ENCODE measurements at places on chromosomes 7 and 10.
A peak's percentile ranks its signal among the peaks of the same experiment; 100 is the strongest.

DNA sequence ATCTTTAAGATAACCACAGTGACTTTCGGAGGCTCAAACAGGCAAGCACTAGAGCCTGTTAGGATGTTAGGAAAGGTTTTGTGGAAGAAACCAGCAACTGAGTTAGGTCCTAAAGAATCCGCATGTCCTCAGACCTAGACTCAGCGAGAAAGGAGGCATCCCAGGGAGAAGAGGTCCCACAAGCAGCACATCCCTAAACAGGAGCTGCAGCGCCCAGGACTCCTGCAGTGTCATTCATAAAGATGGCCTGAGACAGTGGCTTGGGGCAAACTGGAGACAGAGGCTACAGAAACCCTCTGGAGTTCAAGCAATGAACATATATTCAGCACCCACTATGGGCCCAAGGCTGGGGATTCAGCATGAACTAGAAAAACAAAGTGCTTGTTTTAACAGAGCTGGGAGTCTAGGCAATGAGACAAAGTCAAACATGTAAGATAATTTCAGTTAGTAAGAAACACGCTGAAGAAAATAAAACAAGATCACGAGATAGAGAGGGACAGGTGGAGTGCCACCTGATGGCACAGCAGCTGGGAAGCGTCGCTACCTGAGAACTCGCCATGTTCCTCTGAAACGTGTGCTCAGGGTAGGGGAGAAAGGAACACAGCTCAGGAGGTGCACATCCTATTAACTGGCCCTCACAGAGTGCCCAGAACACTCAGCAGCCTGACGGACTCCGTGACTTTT lies 48.1 kb downstream of the PARD3 start:
- no peak for DNase-seq

DNA sequence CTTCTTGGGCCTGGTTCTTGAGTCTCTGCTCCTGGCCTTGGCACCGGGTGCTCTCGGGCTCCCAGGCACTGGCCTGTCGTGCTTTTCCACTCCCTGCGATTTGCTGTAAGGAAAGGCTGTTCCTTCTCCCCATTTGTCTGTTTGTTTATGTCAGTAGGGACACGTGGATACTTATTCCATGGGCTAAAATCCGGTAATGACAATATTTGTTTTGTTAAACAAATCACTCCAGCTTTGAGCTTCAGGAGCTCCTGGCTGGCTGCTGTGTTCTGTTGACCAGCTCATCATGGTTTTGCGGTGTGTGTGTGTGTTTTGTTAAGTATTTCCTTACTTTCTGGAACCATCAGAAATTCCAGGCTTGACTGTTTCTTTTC lies 17.5 kb upstream of the JAKMIP3 start:
- no peak for DNase-seq

GRCh38 chr7:121574109-121574508 lies 178.0 kb upstream of the FAM3C start:
- no peak for DNase-seq

DNA sequence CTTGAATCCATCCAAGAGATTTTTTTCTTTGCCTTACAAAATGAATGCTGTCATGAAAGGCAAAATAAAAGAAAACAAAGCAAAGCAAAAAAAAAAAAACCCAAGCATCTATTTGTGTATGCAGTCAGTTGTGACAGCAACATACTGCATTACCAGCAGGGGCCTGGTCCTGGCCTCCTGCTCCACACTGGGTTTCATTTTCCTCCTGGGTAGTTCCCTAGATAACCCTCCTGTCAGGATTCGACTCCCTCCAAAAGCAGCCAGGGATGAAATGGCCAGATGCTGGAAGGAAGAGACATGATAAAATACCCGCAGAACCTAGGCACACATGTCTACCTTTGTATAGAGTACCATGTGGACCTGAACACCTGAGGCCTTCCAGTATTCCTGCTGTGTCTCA lies 148.6 kb downstream of the NRCAM start:
- DNase-seq = no peak

- DNase-seq = no peak
These were observed 1.0 kb downstream of the POLM start for GRCh38 chr7:44081266-44081748.

DNA sequence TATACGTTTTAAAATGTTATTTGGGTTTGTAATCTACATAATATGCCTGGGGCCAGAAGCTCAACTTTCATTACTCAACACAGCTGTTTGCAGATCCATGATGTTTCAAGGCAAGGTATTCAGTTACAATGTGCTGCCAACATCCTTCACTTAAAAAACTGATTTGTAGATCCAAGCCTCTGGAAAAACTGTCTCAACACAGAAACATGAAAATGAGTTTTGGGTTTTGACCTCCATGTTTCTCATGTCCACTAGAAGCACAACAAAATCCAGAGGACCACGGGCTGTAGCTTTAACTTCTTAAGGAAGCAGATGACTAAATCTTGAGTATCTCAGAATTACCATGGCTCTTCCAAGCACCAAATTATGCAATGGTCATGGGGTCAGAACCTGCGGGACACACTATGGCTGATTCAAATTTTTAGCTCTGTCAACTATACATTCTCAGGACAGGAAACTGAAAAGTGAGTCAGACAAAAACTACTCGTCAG lies 247.1 kb upstream of the GRB10 start:
- DNase-seq = no peak

DNA sequence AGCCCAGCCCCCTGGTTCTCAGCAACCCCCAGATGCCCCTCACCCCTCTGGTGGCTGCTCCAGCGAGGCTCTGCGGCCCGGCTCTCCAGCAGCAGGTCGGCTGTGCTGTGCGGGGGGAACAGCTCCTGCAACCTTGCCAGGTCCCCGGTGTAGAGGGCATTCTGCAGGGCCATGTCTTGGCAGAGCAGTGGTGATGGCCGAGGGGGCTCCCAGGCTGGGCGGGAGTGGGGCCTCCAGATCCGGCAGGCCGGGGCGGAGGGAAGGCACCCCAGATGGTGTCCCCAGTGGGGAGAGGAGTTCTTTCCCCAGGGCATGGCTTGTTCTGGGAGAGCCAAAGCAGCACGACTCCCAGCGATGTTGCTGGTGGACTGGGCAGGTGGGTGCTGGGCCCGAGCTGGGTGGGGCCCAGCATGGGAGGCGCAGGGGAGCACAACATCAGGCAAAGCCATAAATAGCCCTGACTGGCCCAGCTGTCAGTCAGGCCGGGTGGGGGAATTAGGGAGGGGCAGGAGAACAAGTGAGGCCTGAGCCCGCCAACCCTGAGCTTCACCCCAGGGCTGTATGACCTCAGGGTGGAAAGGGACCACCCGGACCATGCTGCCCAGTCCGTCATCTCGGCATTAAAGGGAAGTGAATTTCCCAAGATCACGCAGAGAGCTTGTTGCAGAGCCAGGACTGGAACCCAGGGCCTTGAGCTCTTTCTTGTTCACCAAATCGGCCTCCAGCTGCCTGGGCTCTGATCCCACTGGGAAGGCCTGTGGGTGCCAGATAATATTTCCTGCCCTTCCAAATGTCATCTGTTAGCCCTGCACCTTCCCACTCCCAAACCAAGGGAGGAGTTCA lies 580 bp upstream of the ASB10 start:
- DNase-seq = no peak

DNA sequence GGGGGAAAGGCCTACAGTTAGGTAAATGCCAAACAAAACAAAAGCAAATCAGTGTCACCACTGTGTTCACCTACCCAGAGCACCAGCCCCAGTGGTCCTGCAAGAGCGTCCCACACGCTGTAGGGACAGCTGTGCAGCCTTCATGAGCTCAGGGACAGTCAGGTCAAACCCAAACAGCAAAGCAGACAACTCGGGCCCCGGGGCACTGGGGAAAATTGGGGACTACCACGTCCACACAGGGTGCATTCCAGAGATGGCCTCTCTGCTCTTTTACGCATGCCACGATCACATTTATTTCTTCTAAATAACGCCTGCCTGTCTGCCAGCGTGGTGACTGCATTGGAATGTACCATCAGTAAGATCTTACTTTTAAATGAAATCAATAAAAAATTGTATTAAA lies 21.7 kb downstream of the EBF3 start:
- DNase-seq = no peak

GRCh38 chr7:142461437-142461836 lies 203.6 kb upstream of the PRSS58 start:
- no peak for DNase-seq

- no peak for DNase-seq
These were observed 7.1 kb downstream of the CAMK2G start for GRCh38 chr10:73867126-73867807.

GRCh38 chr7:131967216-131967730 lies 410.8 kb upstream of the PODXL start:
- DNase-seq = no peak

DNA sequence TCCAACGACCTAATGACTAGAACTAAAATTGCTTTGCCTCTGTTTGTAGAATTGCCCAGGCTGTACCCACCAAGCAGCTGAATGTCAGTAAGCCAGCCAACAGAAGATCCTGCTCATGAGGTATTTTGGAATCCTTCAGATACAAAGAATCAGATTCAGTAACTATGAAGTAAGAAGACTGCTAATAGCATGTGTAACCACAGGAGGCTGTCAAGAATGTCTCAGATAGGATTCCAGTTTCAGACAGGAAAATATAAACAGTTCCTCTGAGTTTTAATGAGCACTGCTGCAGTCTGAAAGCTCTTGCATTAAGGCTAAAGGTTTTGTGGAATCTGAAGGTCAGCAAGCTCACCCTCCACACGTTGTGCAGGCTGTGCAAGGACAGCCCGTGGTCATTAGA lies 112.6 kb upstream of the ADAM12 start:
- DNase-seq = no peak

DNA sequence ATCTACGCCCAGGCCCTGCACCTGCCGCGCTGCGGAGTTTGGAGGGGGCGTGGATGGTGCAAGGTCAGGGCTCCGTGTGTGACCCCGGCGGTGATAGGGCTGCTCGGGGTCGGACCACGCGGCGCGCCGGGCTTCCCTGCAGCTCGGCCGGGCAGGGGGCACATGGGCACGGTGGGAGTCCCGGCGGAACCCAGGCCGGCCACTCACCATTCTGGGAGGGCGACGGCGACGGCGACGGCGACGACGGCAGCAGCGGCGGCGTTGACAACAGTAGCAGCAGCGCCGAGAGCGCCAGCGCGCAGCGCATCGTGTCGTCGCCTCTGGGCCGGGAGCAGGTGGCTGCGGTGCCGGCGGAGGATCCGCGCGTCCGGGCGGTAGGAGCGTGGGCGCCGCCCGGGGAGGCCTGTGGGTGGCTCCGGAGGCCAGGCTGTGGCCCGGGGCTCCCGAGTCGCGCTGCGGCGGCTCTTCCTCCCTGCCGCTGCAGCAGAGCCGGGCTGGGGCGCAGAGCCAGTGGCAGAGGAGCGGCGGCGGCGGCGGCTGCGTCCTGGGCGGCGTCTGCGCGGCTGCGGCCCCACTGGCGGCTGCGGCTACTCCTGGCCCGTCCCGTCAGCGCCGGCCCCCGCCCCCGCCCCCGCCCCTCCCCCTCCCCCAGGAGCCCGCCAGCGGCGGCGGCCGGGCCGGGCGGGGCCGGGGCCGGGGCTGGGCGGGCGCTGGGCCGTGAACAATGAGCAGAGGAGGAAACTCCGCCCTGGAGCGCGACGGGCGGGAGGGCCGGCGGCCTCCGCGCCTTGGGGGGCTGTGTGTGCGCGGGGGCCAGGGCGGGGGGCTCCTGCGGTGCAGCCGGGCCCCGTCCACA lies at the start of gene PODXL:
Gene PODXL (minus strand): TSS at position 576 of the 856 bp plus-strand sequence. CDS start 269 bp downstream, at position 307.
- peak; percentile 13 for DNase-seq

DNA sequence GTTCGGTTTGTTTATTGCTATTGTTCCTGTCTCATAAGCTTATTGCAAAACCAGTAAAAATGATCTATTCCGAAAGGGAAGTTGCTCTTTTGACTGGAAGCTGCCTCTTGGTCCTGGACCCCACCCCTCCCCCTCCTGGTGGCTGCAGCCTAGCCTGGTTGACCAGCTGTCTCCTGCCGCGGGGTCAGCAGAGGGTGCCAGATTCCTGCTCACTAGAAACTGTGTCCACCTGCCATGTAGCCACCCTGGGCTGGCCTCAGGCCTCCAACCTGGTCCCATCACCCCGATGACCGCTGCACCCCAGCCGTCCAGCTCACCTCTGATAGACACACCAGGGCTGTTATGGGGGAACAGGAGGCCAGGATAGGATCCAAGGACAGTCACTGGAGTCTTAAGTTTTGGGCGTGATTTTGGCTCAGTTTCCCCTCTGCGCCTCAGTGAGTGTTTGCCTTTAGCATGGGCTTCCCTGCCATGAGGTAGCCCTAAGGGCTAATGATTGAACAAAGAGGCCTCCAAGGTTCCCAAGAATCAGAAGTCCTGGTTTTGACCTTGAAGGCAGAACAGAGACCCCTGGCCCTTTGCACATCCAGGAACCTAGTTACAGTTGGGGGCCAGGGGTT lies 32.9 kb upstream of the SLF2 start:
- no peak for DNase-seq

GRCh38 chr7:75879771-75880184 lies 944 bp downstream of the RHBDD2 start:
- no peak for DNase-seq

DNA sequence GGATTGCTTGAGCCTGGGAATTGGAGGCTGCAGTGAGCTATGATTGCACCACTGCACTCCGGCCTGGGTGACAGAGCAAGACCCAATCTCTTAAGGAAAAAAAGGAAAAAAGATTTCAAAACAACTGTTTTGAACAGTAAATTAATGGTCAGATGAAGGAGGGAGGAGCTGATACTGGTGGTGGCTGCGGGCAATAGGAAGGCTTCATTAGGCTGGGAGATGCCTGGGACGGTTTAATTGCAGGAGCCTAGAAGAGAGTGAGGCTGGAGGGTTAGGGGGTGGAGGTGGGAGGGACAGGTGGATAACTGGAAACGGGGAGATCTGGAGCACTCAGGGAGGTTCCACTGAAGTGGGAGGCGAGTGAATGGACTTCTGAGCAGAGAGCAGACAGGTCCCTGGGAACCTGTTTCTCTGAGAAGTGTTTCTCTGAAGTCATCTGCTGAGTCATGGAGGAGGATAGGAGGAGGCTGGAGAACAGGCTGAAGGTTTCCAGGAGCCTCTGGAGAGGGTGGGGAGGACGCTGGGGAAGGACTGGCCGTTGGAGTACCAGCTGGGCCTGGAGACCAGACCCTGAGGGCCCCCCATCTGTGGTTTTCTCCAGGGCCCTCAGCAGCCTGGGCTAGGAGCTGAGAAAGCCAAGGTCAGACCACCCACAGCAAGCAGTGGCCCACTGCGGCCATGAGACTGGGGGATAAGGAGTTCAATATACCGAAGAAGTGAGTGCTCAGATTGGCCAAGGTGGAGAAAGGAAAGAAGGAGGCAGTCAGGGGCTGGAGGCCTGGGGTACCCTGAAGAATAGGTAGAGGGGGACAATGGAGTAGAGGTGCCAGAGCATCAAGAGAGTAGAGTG lies 14.4 kb upstream of the YWHAG start:
- DNase-seq = no peak

DNA sequence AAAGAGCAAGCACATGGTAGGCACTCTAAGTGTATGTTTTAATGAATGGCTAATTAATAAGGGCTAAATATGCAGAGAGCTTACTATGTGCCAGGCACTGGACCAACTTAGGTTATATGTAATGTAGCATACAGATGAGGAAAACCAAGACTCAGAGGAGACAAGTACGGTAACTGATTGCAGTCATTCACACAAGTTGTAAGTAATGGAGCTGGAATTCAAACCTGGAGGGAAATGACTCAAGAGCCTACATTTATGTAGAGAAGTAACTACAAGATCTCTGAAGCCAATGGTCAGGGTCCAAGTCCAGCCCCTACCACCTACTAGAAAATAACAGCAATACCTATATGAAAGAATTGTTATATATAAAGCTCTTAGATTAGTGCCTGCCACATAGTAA lies 97.3 kb upstream of the KCNIP2 start:
- no peak for DNase-seq

GRCh38 chr7:106218546-106218945 lies 66.2 kb downstream of the NAMPT start:
- DNase-seq = no peak

Measured in activated CD4-positive, alpha-beta T cell treated with anti-CD3 and anti-CD28 coated beads, Interleukin-2, amount 50 U/mL, for 24 hours (primary cell).